ENCODE measurements at places on chromosomes 2 and 18.

- DNase-seq, result peak; percentile 49
Observed at GRCh38 chr2:88627856-88628570, 749 bp upstream of the EIF2AK3 start.

DNA sequence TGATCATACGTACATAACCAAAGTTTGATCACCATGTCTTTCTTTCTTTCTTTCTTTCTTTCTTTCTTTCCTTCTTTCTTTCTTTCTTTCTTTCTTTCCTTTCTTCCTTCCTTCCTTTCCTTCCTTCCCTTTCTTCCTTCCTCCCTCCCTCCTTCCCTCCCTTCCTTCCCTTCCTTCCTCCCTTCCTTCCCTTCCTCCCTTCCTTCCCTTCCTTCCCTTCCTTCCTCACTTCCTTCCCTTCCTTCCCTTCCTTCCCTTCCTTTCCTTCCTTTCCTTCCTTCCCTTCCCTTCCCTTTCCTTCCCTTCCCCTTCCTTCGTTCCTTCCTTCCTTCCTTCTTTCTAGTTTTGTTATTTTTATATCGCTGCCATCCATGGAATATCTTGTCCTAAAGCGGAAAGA lies 406.7 kb upstream of the DDX18 start:
- DNase-seq, result no peak

DNA sequence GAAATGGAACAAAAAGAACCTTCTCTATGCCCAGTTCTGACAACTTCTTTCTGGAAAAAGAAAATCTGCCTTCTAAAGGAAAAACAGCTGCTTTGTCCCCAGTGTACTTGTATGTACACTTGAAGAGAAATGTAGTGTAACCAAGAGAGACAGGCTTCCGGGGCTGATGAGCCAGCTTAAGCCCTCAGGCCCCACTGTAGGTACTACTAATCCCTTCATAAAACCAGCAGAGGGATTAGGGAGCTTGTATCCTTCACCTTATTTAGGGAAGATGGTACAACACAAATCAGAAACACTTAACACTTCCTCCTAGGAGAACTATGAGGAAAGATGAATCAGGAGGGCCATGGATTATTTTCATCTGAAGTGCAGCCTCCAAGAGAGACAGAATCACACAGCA lies 18.8 kb upstream of the SUCLG1 start:
- no peak for DNase-seq

DNA sequence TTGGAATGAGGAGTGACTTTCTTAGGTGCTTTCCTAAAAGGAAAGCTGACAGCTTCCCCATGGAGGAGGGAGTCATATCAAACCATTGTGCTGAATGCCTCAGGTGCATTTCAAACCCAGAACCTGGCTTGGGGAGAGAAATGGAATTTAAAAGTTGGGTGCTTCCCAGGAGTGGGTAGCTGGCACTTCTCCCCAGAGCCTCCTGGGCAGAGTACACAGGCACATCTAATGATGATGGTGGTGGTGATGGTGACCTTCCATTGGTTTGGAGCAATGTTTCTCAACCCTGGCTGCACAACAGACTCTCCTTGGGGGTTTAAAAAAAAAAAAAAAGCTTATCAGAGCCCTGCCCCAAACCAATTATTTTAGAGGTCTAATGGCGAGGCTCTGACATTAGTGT lies 8.3 kb downstream of the FOSL2 start:
- no peak for DNase-seq

DNA sequence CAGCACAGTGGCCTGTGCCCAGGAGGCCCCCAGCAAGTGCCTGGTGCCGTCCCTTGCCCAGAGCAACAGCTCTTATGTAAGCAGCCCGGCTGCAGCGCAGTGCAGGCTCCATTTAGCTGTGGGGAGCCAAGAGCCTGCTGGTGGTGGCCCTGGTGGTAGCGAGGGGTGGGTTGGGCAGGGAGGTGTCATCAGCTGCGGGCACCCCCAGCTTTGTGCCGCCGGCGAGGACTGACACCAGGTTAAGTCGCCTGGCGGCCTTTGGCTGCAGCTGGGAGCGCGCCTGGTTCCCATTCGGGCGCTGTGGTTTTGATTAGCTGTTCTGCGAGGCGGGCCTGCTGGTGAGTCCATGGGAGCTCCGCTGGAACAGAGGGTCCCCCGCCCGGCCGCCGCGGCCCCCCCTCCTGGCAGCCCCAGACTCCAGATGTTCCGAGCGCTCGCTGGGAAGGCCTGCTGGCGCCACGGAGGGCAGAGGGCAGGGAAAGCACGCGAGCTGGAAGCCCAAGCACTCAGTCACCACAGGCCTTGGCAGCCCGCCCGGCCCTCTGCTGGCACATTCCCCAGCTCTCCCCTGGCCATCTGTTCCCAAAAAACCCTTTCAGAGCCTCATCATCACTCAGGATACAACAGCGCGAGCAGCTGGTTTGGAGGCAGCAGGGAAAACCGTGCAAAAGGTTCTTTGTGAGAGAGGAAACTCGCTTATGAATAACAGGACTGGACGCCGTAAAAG lies 18.4 kb downstream of the ATOH8 start:
- peak; percentile 41 for DNase-seq

- no peak for DNase-seq
Observed at GRCh38 chr2:67169417-67170140, 227.6 kb upstream of the ETAA1 start.

DNA sequence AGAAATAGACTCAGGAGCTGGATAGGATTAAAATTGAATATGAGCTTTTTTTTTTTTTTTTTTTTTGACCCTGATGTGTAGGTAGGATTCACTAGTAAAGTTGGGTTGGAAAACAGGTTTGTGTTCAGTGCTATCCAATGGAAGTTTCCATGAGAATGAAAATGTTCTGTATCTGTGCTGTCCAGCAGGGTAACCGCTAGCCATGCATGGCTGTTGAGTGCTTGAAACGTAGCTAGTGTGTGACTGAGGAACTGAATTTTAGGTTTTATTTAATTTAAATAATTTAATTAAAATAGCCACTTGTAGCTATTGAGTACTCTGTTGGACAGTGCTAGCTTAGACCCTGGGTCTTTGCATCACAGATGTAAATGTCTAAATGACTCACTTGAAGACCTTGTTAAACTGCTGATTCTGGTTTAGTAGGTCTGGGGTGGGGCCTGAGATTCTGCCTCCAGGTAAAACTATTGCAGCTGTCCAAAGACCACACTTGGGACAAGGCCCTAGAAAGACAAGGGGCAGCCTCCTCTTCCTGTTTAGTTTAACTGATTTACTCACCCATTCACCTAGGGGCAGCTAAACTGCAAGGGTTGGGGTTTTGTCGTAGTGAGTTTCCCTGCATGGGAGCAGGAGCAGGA lies 84.7 kb upstream of the STON1 start:
- no peak for DNase-seq

- no peak for DNase-seq
Observed at GRCh38 chr2:64919261-64919660, 69.9 kb upstream of the SLC1A4 start.

DNA sequence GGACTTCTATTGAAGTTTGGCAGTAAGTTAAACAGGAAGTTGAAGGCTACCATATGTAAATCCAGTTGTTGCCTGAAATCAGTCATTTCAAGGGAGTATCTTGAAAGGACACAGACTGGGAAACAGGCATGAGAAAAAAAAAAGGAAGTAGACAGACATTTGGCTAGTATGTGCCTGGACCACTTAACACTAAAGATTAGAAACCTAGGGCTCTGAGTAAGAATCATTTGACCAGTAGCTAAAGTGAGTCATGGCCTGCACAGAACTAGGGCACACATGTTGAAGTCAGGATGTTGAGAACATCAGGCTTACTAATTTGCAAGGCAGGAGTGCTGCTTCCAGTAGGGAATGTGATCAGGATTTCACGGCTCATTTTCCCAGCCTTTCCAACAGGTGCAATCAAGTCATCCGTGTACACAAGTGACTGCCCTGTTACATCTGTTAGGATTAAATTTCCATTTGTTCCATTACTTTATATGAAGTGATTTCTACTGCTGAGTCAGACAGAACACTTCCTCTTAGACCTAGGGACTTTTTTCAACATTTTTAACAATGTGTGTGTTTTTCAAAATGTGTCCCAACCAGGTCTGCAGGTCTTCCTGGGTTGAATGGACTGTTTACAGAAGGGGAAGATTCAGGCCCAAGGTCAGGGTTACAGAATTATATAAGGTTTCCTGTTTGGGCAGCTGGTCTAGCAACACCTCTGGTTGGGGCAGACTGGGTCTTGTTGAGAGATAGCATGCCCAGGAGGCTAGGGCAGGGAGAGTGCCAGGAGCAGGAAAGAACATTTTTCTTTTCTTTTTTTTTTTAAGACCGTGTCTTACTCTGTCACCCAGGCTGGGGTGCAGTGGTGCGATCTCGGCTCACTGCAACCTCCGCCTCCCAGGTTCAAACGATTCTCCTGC lies 145.6 kb downstream of the TGIF1 start:
- no peak for DNase-seq

GRCh38 chr2:63048367-63049171 lies 2.1 kb upstream of the OTX1 start:
- DNase-seq, result no peak

- no peak for DNase-seq
Observed at GRCh38 chr2:106944215-106944614, 58.2 kb upstream of the ST6GAL2 start.

DNA sequence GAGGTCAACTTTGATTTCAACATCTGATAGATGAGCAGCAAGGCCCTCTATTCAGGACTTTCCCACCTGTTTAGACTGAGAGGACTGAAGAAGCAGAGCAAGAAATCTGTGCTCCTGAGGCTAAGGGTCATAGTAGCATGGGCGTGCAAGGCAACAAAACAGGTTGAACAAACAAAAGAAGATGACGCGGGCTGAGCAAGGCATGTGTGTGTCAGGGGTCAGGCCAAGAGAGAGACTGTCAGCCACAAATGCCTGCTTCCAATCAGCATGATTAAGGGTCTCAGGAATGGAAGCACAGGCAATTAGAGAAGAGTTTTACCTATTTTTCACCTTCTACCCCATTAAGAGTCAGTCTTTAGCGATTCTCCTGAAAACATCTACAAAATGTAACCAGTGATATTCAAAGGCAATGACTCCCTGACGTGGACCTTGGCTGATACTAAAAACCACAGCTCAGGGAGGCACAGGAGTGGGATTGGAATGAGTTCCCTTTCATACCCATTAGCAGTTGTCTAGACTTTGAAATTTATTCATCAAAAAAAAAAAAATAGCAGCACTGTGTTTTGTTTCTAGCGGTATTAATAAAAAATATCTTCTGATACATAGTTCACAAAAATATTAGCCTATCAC lies 81.9 kb downstream of the DYNAP start:
- no peak for DNase-seq

DNA sequence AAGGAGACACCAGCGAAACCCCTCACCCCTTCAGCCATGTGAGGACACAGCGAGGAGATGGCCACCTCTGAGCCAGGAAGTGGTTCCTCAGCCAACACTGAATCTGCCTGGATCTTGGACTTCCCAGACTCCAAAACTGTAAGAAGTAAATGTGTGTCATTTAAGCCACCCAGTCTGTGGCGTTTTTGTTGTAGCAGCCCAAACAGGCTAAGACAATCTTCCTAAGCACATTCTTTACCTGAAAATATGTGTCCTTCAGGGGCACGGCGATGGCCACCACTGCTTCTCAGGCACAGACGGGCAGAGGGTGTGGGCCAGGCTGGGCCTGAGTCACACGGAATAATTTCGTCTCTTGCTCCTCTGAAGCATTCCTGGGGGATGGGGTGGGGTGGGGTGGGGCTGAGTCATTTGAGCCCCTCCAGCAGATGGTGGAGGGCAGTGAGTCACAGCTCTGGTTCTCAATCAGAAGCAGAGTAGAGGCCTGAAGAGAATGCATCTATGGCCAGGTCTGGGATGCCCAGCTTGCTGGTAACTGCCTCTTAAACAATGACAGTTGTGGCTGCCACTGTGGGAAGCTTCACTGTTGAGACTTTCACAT lies 142.4 kb downstream of the CAPN13 start:
- no peak for DNase-seq

DNA sequence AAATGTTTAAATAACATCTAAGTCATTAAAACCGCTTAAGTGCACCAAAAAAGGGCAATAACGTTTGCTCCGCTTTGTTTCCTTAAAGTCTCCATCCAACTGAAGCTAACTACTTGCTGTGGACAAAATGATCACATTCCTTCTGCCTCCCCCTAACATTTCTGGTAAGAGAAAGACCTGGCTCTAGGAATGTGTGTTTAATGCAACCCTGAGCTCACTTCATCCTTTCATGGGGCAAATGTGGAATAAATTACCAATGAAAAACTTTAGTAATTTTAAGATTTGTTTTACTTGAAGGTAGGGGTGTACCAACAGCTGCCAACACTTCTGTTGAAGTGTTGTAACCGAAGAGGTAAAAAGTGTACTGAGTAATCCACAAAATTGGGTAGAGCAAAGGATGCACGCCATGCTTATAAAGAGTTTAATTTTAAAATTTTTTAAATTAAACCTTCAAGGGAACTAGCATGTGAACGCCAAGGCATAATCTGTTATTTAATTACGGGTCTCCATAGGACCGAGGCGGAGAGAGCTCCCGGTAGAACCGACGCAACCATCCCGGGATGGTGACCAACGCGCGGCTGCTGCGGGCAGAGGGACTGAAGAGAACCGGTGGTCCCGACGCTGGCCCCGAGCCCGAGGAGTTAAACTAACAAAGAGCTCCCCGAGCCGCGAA lies 1.1 kb downstream of the HNRNPLL start:
- DNase-seq, result no peak

GRCh38 chr18:48167897-48168253 lies 237.4 kb upstream of the SMAD2 start:
- no peak for DNase-seq

DNA sequence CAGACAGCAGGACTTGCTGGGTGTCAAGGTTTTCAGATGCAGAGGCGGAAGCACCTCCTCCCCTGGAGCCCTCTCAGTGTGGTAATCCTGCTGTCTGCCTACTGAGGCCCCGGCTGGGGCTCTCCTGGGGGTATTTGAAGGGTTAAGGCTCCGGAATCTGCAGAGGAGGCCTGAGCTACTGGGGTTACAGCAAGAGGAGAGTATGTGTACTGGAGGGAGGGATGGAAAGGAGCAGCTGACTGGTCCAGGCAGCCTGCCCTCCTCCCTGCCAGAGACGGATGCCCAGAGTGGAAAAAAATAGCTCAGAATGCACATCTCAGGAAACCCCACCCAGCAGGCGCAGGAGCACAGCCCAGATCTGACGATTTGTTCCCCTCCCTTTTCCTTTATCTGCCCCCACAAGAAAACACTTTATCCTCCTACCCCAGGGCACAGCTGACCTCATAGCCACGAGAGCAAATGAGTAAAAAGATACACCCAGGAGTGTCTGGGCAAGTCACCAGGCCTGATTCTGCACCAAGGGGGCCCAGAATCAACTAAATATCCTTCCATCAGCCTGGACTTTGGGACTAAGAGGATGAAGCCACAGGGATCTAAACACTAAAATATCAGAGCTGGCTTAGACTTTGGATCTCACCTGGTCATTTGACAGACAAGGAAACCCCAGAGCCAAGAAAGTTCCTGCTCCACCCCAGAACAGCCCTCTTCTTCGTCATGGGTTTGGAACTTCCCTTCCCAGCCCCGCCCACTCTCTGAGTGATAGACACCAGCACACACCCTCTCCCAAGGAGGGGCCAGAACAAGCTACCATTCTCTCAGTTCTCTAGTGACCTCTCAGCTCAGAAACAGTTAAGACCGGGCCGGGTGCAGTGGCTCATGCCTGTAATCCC lies 5.5 kb downstream of the TMBIM1 start:
- no peak for DNase-seq

Data from NCI-H1048 (cell line).